ENCODE measurements at places on chromosomes 5 and 9. TPM values are rescaled to one million over a fixed set of nuclear protein-coding genes. Genes with fewer than 3 reads are reported as not detected.
A peak's percentile ranks its signal among the peaks of the same experiment; 100 is the strongest.

Gene ZNF366
- 8.5 TPM for total RNA-seq

- DNase-seq = no peak
Observed at GRCh38 chr5:174937201-174938123, 213.1 kb downstream of the MSX2 start.

- DNase-seq = no peak
Observed at GRCh38 chr9:122180633-122181032, 20.9 kb downstream of the MORN5 start.

DNA sequence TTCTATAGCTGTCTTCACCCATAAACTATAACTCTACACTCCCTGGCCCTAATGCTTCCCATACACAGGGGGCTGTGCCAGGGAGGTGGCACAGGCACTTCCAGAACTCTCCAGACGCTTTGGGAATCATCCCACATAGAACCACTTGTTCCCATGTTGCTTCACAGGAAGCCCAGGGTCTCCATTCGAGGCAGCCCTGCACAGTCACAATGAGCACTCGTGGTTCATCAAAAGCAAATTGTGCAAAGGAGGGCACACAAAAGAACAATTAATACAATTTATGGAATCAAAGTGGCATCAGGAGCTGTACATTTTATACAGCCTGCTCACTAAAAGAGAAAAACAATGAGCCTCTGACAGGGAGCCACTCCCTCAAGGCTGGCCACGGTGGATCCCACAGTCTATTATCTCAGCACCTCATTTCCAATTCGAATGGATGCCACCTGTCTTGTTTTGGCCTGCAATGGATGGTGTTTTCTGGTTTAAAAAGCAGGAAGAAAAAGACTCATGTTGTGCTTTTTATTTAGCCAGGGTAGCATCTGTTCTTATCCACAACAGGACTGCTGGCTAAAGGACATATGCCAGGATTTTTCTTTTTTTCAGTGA, 354.8 kb downstream of the ENC1 start:
- no peak for DNase-seq

Gene EGFLAM
- total RNA-seq = 11.6 TPM

GRCh38 chr9:121538221-121538620, 38.6 kb upstream of the GGTA1 start:
- no peak for DNase-seq

GRCh38 chr9:111936391-111936790, 39.8 kb downstream of the UGCG start:
- no peak for DNase-seq

Gene ADAMTSL2
- 5.7 TPM for total RNA-seq

Gene BSPRY
- 0.47 TPM for total RNA-seq

Gene ZNF300
- 6.3 TPM for total RNA-seq

- no peak for DNase-seq
Observed at GRCh38 chr5:89277816-89278215, 394.8 kb upstream of the MEF2C start.

DNA sequence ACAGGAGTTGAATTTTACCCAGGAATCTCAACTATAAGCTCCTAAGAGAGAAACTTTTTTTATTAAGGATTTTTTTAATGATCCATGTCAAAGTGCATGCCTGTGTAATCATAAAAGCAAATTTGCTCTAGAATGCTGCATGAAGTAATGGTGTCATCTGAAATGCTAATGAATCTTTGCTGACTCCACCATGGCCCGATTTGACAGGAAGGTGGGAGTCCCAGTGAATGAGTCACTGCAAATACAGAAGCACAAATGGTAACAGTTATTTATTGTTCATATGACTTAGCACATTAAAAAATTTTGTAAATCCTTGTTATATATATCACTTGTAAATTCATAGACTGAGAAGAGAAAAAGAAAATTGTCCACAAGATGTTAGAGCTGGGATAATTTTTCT, 341.3 kb downstream of the RASEF start:
- no peak for DNase-seq

- DNase-seq = no peak
Observed at GRCh38 chr5:25150819-25151218, 506.0 kb upstream of the CDH10 start.

DNA sequence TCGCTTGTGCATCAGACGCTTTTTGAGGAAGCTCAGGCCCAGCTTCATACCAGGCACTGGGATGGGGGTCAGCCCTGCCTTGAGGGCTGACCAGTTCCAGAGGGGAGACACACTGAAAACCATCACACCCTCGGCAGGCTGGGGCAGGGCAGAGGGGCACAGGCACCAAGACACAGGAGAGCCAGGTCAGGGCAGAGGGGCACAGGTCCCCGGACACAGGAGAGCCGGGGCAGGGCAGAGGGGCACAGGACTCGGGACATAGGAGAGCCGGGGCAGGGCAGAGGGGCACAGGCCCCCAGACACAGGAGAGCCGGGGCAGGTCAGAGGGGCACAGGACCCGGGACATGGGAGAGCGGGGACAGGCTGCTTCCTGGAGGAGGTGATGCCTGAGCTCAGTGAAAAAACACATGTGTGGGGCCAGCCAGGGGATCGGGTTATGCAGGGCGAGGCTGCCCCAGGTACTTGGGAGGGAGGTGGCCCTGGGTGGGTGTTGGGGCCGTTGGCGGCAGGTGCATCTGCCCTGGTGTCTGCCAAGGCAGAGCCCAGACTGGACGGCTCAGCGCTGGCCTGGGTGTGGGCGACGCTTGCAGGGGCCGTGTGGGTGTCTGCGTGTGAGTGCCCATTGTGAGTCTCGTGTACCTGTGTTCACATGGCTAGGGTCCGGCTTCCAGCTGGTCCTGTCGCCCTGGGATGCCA, 15.1 kb upstream of the SLC2A6 start:
- DNase-seq = no peak

DNA sequence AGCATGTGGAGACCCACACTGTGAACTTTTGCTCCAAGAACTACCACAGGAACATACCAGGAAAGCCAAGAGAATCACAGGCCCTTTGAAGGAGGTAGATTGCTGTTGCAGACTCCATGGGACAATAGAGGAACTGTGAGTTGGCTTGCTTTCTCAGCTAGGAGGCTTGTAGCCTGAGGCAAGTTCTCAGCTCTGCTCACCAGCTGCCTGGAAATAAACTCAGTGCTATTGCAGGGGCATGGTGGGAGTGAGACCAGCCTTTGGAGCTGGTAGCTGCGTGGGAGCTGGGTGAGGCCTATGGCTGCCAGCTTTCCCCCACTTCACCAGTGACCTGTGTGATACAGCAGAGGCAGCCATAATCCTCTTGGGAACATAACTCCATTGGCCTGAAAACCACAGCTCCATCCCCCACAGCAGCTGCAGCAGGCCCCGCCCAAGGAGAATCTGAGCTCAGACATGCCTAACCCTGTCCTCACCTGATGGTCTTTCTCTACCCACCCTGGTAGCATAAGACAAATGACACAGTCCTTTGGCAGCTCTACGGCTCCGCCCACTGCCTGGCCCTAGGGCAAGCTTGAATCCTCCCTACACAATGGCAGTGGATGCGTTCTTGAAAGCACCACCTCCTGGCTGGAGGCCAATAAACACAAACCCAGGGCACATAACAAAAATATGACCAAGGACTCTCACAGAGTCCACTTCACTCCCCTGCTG, 389.5 kb downstream of the KIF4B start:
- no peak for DNase-seq

Gene KCNIP1
- total RNA-seq = 9.9 TPM

Gene CCIN
- not detected for total RNA-seq

Gene DOCK2
- 281 TPM for total RNA-seq

GRCh38 chr5:167870055-167870454, 421.4 kb upstream of the WWC1 start:
- DNase-seq = no peak

Gene DNAJC18
- total RNA-seq = 10.8 TPM

- no peak for DNase-seq
Observed at GRCh38 chr5:173488144-173488543, 128.3 kb downstream of the BOD1 start.

GRCh38 chr5:141858079-141858765, 20.0 kb downstream of the PCDH1 start:
- no peak for DNase-seq

Gene ENTREP1
- 1.6 TPM for total RNA-seq

GRCh38 chr5:125142458-125142857, 396.0 kb upstream of the ZNF608 start:
- no peak for DNase-seq

DNA sequence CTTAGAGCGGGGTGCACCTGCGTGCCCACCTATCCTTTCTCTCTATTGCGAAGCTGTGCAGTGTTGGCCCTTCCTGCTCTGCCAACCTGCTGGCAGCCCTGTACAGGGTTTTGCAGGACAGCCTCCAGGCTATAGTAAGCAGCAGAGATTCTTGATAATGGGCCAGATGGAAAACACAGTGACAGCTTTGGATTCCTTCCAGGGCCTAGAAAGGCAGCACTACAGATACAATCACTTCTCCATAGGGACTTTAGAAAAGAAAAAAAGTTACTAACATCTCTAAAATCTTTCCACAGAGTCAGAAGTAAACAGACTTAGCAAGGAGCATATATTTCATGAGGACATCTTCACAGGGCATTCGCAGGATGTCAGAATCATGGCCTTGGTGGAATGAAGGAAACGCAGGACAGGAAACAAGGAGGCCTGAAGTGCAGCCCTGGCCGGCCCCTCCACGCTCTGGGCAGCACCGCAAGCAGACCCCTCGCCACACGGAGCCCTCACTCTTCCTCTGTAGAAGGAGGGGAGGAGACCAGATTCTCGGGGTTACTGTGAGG, 172.1 kb upstream of the GAS1 start:
- DNase-seq = no peak

GRCh38 chr9:37935096-37935495, 31.2 kb upstream of the SLC25A51 start:
- no peak for DNase-seq

GRCh38 chr5:129125819-129126218, 31.3 kb downstream of the ISOC1 start:
- no peak for DNase-seq

Gene TPPP
- total RNA-seq = 3.7 TPM

- DNase-seq = no peak
Observed at GRCh38 chr9:112884101-112884500, 6.6 kb downstream of the SLC46A2 start.

DNA sequence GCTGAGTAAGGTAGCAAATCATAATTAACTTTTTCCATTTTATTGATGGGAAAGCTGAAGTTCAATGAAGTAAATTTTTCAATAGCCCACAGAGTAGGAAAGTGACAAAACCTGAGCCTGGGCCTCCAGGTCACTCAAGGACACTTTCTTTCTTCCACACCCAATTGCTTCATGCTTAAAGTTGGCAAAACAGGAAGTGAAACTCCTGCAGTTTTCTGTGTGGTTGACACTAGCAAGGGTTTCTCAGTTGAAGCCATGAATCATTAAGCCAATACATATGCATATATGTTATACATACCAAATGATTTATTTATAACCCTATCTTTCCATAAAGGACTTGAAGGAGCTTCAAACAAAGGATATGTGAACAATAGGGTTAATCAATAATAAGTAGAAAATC, 13.9 kb downstream of the TLR4 start:
- DNase-seq = no peak

- no peak for DNase-seq
Observed at GRCh38 chr5:39282561-39282960, 63.2 kb upstream of the FYB1 start.

DNA sequence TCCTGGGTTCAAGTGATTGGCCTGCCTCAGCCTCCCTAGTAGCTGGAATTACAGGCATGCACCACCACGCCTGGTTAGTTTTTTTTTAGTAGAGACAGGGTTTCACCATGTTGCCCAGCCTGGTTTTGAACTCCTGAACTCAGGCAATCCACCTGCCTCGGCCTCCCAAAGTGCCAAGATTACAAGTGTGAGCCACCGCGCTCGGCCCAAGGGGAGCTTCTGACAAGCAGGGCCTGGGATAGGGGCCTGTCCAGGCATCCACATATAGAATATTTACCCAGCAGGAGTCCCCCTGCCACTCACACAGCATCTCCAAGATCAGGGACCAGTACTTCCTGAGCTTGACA, 10.1 kb downstream of the IRF1 start:
- peak; percentile 76 for DNase-seq

Gene PCDHA7
- not detected for total RNA-seq

Gene PPP2R2B
- total RNA-seq = 9.3 TPM

DNA sequence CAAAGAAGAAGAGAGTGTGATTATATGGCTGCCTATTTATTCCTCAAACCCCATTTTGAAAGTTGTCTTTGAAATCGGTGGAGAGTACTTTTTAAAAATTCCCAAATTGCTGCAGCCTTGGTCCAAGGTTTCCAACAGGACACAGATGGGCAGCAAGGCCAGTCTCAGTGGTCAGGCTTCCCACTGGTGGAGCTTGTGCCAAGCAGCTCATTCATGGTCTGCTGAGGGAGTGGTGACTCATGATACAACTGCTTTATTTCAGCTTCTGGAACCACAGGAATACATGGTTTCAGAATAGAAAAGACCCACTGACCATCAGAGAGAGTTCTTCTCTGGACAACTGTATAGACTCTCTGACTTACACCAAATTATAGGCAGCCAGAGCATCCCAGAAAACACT, 673.1 kb upstream of the KLF4 start:
- DNase-seq = no peak

DNA sequence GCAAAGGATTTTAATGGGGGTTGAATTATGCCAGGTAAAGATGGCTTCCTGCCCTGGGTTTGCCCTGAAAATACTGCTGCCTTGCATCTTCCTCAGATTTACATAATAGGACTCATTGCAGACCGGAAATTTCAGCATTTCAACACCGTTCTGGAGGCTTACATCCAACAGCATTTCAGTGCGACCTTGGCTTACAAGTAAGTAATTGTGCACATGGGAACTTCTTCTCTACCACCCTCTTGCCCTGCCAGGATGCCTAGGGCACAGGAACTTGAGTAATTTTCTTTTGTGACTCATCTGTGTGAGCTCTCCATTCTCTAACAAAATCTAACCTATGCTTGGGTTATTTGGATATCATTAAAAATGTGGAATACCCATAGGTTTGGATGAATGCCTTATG, 80.2 kb downstream of the DOCK2 start:
- no peak for DNase-seq

Gene CDC20B
- not detected for total RNA-seq

DNA sequence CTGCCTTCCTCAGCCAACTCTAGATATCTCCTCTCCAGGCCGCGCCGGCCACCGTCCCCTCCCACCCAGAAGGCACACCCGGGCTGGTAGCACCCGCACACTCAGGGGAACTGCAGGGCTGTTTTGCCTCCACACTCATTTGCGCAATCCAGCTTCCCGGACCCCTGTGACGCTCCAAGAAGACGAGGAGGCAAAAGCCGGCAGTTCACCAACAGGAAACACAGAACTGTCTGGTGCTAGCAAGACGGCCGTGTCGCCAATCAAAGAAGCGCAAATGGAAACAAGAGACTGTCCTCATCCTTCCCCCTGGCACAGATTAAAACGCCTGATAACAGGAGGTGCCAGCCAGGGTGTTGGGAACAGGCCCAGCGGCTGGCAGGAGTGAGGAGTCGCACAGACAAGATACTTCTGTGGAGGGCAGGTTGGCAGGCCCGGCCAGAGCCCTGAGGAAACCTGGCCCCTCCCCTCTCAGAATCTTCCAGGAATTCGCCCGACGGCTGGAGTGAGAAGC, 7.8 kb downstream of the AGPAT2 start:
- DNase-seq = no peak

- DNase-seq = no peak
Observed at GRCh38 chr9:72586388-72587130, 65.2 kb downstream of the TMC1 start.

GRCh38 chr5:38598994-38599617, 42.7 kb upstream of the LIFR start:
- DNase-seq = no peak
